ENCODE measurements at places on chromosomes 3 and 15.
A peak's percentile ranks its signal among the peaks of the same experiment; 100 is the strongest.

DNA sequence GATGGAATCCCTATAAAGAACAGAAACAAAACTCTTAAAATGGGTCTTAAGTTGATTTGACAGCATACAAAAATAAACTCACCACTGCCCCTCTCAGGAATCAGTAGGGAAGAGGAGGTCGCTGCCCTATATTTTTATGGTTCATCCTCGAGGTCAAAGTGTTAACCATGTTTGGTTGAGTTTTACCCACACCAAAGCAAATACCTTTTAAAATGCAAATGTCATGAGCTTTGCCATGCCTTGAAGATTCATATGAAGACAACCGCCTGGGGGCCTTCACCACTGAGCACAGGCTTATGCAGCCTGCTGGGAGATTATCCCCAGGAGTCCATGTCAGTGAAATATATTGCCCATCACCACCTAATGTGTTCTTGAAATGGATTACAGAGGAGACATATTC, 66.1 kb downstream of the GLB1 start:
- no peak for DNase-seq

- DNase-seq = no peak
Measured at GRCh38 chr3:189389346-189389745, 217.6 kb downstream of the TPRG1 start.

DNA sequence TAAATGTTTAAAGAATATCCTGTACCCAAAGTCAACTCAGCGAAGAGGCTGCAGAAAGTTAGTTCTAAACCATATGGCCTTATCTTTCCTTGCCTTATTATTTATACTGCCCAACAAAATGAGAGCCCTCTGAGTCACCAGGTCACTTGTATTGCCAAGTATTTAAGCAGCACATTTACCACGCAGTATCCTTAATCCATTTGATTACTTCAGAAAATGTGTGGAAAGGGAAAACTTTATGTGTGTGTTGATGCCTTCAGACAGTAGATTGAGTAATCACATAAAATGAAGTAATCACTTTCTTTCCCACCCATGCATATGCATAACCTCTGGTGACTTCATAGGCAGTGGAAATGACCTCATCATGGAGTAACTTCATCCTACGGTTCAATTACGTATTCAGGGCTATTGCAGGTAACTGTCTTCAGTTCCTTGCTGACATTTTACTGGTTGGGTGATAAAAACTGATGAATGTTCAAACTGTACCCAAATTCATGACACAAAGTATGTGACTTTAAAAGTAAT, 7.5 kb upstream of the CADPS start:
- no peak for DNase-seq

DNA sequence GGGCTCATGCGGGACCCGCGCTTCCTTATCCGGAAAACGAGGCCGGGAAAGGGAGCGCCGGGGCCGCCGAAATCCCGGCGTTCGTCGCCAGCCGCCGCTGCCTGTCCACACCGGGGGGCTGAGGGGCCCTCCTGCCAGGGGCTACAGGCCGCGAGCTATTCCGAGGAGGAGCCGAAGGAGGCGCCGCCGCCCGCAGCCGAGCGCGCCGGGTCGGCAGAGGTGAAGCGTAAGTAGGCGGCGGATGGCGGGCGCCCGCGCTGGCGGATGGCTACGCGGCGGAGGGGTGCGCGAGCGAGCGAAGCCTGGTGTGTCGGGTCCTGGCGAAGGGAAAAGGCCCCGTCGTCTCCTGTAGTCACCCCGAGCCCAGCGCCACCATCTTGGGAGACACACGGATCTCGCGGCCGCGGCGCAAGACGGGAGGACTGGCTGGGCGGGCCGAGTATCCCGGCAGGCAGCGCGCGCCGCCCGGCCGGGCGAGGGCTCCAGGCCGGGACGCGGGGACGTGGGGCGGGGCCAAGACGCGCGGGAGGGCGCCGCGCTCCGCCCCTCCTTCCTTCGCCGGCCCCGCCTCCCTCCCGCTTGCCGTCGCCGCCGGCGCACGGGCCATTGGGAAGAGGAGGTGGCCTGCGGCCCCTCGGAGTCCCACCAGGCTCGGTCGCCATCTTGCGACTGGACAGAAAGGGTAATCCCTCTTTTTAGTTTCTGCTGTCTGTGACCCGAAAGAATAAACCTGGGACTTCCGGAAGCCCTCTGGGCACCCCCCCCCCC, at the start of gene UBE3A:
Gene UBE3A, minus strand, starts transcription at position 424 of the 768 bp plus-strand sequence. CDS start 29,917 bp downstream, outside the sequence.
- peak; percentile 67 for DNase-seq

DNA sequence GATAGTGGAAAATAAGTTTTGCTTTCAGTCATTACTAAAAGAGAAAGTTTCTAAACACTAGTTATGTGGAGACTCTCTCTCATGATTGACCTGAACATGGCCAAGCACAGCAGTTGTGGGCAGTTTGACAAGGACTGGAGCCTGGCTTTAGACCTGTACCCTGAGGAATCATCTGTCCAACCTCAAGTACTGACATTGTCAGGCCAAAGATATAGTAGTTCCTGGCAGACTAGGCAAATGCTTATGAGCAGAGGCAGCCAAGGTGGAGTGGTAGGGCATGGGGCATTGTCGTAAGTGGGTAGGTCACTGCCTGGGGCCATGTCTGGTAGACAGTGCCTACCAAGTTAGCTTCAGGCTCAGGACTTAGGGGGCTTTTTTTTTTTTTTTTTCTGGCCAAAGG, 20.9 kb downstream of the PLAAT1 start:
- DNase-seq = no peak

GRCh38 chr3:39980781-39981180, 171.4 kb downstream of the MYRIP start:
- no peak for DNase-seq

DNA sequence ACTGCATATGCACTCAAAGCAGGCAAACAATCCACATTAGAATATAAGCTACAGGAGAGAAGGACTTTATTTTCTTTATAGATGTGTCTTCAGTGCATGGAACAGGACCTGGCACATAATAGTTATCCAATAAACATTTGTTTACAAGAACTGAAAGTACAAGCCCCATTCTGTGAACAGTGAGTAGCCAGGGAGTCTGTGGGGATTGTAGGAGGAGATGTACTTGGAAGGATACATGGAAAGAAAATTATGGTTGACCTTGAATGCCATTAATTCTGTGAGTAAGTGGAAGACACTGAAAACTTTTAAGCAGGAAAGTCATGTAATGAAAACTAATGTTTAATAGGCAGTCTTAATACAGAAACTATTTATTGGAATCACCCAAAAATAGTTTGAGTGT, 28.3 kb downstream of the MASP1 start:
- DNase-seq = no peak

DNA sequence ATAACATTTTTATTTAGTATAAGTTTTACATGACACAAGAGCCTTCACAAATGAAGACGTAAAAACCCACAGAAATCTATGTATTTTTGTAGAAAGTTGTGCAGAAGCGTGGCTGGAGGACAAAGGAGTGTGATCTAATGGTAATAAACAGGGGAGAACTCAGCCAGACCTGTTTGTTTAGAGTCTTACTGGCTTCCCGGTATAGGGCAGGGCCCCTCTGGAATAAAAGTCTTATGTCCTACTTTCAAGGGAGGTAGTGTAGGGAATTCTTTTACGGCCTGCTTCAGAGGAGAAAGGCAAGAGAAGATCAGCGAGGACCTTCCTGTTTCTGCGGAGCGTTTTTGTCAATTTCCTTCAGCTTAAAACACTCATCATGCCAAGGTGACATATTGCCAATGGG, 103.6 kb downstream of the TGFBR2 start:
- DNase-seq = no peak

DNA sequence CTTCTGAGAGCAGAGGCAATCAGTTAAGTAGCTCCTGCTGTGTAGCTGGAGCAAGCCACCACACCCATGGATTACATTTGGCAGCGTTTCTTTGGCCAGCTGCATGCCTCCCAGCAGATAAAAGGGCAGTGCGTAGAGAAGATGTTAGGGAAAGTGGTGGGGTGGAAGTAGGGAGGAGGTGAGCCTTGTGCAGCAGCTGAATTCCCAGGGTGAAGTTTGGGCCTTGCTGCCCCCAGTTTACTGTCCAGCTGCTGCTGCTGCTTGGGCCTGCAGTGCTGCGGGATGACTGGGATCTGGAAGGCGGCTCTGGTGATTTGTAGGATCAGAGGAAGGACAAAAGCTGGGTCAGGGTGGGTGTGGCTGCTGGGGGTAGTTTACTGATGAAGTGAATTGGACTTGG, 318.7 kb upstream of the C2CD4B start:
- DNase-seq = no peak

DNA sequence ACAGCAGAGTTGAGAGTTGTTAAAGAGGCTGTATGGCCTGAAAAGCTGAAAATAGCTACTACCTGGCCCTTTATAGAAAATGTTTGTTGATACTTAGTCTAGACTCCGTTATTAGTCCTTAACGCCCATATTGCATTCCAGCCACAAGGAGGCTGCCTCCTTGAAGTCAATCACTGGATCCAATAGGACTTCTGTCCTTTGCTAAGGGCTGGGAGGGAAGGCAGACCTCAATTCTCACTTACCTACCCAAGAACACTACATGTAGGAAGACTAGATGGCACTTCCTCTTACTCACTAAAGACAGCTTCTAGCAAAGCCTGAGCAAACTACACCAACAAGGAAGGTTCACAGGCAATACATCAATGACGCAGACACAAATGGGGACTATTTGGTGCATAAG, 139.5 kb upstream of the HACD2 start:
- no peak for DNase-seq

GRCh38 chr3:156964577-156964976, 138.4 kb downstream of the LEKR1 start:
- DNase-seq = no peak

- no peak for DNase-seq
Measured at GRCh38 chr3:82055792-82056191, 294.3 kb upstream of the GBE1 start.

- no peak for DNase-seq
Measured at GRCh38 chr3:103554451-103554850, 1119.6 kb downstream of the ZPLD1 start.

DNA sequence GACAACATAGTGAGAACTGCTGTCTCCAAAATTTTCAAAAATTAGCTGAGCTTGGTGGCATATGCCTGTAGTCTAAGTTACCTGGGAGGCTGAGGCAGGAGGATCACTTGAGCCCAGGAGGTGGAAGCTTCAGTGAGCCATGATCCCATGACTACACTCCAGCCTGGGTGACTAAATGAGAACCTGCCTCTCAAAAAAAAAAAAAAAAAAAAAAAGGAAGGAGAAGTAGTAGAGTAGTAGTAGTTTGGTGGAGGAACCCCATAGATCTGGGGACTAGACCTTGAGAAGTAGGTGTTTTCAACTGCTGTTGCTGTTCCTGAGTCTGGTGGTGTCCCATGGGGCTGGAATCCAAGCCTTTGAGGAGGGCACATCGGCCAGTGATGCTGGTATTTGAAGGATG, 38.4 kb upstream of the UBE2E2 start:
- no peak for DNase-seq

DNA sequence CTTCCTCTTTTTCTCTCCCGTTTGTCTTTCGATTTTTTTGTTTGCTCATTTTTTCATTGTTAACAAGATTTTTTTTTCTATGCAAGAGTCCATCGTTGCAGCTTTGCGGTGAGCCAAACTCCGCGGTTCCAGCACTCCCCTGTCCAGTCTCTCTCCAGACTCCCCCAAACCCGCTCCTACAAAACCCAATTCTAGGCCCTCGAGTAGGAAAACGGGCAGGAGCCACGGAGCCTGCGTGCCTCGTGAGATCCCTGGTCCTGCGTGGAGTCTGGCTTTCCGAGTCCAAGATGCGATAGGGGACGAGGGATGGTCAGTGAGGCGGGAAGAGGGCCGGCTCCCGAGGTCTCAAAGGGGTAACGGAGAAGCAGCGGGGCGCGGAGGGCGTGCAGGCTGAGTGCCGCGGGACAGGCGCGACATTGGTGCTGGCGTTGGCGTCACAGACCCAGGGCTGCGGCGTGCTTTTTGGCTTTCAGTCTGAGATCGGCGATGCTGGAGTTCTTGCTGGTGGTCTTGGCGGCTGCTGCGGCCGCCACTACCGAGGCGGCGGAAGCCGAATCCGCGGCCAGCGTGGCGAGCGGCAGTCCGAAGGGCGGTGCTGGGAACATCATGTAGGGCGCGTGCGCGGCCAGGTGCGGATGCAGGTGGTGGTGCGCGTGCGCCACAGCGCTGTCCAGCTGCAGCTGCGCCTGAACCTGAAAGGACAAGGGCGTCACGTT, 8.5 kb downstream of the SHOX2 start:
- DNase-seq = peak; percentile 40

- no peak for DNase-seq
Measured at GRCh38 chr3:72959336-72959735, 37.3 kb upstream of the PPP4R2 start.

Measured in NCI-H187 (cell line).